Activated CD8-positive, alpha-beta T cell treated with anti-CD3 and anti-CD28 coated beads, Interleukin-2, amount 10 ng/mL, durations not matched to agents 7 days and 5 days (primary cell): ENCODE measurements at places on chromosomes 13 and 19.

- DNase-seq: no peak
These were observed 498.6 kb downstream of the EFNB2 start for GRCh38 chr13:106036870-106037269.

GRCh38 chr13:110129076-110129475, 177.9 kb downstream of the COL4A1 start:
- no peak for DNase-seq

GRCh38 chr19:31254180-31254551, 95.1 kb downstream of the TSHZ3 start:
- DNase-seq: no peak

GRCh38 chr13:23372264-23372906, 61.1 kb downstream of the SACS start:
- no peak for DNase-seq

GRCh38 chr19:13031917-13032623, 36.8 kb downstream of the NFIX start:
- no peak for DNase-seq

GRCh38 chr19:50980208-50980607, 3.5 kb downstream of the KLK7 start:
- DNase-seq: no peak

DNA sequence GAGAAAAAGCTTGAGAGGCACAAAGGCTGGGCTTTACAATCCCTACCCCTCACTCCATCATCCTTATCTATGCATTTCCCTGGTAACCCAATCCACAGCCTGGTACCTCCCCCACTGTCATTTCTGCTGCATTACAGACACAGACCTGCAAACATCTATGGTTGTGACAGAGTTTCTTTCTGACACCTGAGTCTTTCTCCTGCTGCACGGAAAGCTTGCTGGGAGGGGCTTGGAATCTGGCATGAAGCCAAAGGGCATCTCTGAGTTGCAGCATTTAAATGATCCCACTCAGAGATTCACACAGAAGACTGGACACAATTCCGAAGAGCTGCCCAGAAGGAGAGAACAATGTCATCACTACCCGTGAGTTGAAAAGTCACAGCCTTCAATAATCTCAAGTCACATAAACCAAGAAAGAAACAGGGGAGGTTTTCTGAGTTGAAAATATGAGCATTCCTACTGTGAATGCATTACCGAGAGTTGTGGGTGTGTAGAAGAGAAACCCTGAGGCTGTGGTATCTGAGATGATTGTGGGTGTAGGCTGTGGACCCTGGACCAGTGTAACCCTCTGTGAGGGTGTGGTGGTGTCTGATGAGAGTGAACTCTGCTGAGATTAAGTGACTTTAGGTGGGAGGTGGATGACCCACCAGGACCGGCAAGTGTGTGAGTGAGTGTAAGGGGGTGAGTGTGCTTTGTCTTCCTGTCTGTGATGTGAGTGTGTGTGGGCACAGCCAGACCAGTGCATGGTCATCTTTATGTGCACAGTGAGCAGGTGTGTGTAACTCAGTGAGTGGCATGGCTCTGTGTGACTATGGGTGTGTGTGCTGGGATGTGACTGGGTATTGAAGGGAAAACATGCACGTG, at the start of gene LGALS14:
Gene LGALS14 (plus strand): TSS at position 301 of the 864 bp plus-strand sequence. CDS start 48 bp downstream, at position 349.
- DNase-seq: no peak
